ENCODE measurements at places on chromosomes 7 and 10. TPM values are rescaled to one million over a fixed set of nuclear protein-coding genes. Genes with fewer than 3 reads are reported as not detected.

GRCh38 chr7:78607099-78607498, 808.5 kb downstream of the PHTF2 start:
- no peak for DNase-seq

DNA sequence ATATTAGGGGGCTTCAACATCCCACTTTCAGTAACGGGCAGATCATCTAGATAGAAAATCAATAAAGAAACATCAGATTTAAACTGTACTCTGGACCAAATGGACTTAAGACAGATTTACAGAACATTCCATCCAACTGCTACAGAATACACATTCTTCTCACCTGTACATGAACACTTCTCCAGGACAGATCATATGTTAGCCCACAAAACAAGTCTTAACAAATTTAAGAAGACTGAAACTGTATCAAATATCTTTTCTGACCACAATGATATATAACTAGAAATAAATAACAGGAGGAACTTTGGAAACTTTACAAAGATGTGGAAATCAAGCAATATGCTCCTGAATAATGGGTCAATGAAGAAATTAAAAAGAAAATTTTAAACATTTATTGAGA, 86.7 kb downstream of the MICU1 start:
- no peak for DNase-seq

Gene PON1
- total RNA-seq = not detected

DNA sequence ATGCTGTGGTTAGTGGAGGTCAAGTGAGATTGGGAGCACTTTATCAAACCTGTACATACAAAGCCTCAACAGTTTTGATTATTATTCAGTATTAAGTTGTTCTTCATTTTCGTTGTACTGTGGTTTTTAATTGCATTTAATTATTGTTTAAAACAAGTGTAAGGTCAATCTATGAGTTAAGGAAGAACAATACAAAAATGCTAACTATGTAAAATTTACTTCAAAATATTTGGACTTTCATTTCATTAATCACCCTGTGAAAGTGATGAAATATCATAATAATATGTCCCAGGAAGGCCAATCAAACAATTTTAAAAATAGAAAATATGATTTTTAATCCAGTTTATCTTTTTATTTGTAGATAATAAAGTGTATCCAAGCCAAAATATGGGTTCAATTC, 13.6 kb upstream of the NDUFA5 start:
- DNase-seq = no peak

- DNase-seq = no peak
Measured at GRCh38 chr7:48033922-48034321, 1.4 kb upstream of the C7orf57 start.
